ENCODE measurements at places on chromosomes 2 and 18. TPM values are rescaled to one million over a fixed set of nuclear protein-coding genes. Genes with fewer than 3 reads are reported as not detected.

Gene MC4R
- not detected for total RNA-seq

Gene FHOD3
- not detected for total RNA-seq

Gene TMEM169
- total RNA-seq = 1.3 TPM

Gene C2orf81
- 1.6 TPM for total RNA-seq

Gene ATAD2B
- 24.2 TPM for total RNA-seq

Gene IFIH1
- total RNA-seq = 14.5 TPM

Gene BOK
- 0.27 TPM for total RNA-seq

Gene PNO1
- 24.7 TPM for total RNA-seq

Gene PDIA6
- total RNA-seq = 210 TPM

Gene FSHR
- total RNA-seq = not detected

Gene PIEZO2
- not detected for total RNA-seq

Gene BMP10
- total RNA-seq = not detected

Gene C1D
- total RNA-seq = 28.5 TPM

Gene EEF1B2
- total RNA-seq = 724 TPM

Data from activated T-helper 2 cell treated with anti-CD3 and anti-CD28 coated beads, Interferon-gamma antibody, Interleukin-2, Interleukin-4, amounts not matched to agents 10 μg/mL and 5 μg/mL and 100 μg/mL, durations not matched to agents 14 hours and 24 hours and 36 hours (primary cell).